ENCODE measurements at places on chromosomes 5 and 9.

- DNase-seq, result no peak
Observed at GRCh38 chr5:31811210-31811609, 172.3 kb downstream of the PDZD2 start.

DNA sequence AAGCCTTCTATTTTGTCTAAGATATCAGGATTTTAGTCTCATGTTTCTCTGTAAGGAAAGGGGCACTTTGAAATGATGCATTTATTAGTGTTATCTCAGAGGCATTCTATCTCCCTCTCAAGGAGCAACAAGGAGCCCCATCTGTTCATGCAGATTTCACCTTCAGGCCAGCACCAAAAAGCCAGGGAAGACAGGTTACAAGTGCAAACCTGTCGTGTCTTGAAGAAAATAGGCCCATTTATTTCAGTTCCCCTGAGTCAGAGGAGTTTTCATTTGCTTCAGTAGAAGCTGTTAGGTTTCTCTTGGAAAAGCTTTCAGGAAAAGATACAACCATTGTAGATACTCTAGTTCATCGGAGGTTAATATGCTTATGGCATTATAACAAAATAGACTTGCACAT, 97.2 kb downstream of the SPOCK1 start:
- no peak for DNase-seq

DNA sequence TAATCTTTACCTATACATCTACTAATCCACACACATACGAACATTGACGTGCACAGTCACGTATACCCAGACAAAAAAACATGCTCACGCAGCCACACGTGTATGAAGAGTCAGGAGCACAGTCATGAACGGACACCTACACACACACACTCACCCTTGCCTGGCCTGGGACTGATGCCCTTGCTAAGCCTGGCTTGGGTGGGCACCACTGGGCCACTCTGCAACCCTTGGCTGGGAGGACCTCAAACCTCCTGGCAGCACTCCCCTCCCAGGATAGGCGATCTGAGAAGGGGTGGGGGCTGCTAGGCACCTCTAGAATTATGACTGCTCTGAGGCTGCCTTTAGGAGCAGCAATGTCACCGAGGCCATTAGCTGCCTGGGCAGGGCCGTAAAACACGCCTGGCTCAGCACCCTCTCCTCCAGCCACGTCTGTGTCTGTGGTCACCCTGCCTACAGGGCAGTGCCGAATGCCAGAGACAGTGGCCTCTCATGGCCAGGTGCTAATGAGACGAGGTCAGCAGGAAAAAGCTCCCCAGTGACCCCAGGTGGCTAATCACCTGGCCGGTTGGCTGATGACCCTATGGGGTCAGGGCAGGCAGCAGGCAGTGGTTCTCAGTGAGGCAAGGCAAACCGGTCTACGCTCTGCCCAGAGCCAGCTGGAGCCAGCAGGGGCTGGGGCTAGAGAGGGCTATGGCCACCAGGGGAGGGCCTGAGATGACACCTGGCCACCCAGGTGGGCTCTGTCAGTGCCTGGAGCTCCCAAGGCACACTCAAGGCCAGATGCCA, 33.7 kb upstream of the MVB12B start:
- DNase-seq, result no peak

- no peak for DNase-seq
Observed at GRCh38 chr9:127847178-127847510, 7.3 kb downstream of the ENG start.

DNA sequence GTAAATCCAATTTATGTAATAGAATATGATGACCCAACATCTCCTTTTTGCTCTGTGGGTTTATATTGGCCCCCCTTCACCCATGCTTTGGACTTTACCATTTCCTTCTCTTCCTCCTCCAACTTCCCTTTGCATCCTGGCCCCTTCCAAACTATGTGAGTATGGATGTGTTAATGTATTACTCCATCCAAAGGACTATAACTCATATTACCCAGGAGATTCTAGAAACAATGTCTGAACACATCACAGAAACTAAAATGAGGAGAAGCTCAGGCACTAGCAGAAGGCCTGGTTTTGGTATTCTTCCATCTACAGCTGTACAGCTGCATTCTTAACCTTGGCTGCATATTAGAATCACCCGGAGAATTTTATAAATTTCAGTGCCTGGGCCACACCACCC, 110.7 kb downstream of the PDE4D start:
- DNase-seq, result no peak

DNA sequence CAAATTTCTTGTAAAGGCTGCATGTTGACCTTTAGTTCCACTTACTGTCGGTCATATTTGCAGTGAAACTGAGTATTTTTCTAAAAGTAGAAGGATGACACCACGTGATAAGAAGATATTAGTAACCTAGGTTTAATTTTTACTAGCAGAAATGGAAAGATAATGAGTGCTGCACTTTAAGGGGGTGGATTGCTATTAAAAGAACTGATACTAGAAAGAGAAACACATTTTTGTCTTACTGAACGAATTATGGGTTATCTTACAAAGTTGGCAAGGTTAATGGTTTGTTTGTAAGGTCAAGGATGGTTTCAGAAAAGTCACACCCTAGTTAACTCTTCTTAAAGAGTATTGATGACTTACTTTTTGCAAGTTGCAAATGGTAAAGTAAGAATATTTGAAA, 2.4 kb downstream of the MACIR start:
- no peak for DNase-seq

DNA sequence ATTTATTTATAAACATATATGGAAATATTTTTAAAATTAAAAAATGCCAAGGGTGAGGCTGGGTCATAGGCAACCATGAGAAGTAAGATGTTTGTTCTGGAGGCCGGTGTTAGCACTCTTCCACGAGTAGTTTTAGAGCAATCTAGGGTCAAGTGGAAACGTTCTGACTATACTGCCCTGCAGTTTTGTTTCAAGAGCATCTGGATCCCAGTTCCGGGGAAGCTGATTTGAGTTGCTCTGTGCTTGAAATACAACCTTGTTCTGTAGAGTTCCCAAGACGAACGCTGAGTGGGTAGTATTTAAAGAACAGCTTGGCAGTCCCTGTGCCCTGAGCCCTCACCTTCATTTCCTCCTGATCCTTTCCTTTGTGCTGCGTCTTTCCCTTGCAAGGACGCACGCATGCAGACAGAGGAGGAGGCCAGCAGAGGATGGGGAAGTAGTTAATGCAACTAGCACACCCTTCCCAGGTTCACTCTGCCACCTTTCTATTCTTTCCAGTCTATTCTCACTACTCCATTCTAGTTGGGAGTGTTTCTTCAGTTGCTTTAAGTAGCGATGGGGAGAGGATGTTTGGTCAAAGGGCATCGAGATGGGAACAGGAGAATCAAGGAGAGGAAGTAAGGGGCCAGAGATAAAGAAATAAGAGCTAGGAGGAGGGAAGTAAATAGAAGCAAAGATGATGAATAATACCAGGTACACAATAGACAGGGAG, 68.3 kb upstream of the ZSWIM6 start:
- DNase-seq, result no peak

GRCh38 chr9:112323378-112323854, 10.0 kb downstream of the PTBP3 start:
- DNase-seq, result no peak

DNA sequence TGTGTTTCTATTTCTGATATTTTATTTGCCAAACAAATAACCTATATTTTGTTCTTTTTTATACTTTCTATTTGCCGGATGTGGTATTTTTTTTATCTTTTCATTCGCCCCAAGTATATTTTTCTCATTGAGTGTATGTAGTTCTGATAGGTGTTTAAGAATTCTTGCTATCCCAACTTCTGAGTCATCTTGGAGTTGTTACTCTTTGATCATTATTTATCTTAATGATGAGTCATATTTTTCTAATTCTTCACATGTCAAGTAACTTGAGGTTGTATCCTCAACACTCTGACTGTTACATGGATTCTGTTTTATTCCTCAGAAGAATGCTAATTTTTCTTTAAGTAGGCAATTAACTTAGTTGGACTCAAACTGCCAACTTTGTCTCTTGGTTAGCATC, 498.1 kb downstream of the TLE1 start:
- no peak for DNase-seq

DNA sequence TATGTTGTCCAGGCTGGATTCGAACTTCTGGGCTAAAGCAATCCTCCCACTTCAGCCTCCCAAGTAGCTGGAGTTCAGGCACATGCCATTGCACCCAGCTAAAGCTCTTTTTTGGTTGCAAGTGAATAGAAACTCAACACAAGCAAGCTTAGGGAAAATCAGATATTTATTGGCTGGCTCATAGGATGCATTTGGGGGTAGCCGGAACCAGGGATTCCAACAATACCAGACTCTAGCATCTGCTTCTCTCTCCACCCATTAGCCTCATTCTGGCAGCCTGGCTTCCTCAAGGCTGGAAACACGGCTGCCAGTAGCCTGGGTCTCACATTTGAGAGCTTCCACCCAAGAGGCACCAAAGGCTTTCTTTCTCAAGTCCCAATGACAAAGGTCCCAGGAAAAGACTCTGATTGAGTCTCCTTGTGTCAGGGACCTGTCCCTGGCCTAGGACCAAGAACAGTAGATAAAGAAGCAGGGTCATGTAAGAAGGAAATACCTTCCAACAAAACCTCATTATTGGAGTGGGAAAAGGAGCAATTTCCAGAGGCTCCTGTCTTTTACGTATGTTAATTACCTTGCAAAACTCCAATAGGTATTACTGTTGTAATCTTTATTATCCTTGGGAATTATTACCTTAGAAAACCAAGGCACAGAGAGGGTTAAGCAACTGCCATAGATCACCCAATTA, 23.0 kb upstream of the B4GALT1 start:
- no peak for DNase-seq

- DNase-seq, result peak; percentile 27
Observed at GRCh38 chr5:74201334-74202081, 439.0 kb downstream of the ENC1 start.

DNA sequence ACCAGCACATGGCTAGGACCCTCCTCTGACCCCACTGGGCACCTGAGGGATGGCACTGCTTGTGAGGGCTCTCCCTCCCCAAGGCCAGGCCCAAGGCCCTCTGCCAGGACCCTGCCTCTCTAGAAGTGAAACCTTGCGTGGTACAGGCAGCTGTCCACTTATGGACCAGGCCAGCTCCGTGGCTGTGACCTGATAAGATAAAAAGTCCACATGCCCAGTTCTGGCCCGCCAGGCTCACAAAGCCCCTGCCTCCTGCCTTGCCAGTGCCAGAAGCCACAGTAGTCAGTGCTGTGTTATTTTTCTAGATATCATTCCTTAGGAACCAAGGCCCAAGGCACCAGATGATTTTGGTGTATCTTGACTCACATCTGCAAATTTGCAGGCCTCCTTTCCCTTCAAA, 14.0 kb upstream of the SPATA31E1 start:
- DNase-seq, result no peak

DNA sequence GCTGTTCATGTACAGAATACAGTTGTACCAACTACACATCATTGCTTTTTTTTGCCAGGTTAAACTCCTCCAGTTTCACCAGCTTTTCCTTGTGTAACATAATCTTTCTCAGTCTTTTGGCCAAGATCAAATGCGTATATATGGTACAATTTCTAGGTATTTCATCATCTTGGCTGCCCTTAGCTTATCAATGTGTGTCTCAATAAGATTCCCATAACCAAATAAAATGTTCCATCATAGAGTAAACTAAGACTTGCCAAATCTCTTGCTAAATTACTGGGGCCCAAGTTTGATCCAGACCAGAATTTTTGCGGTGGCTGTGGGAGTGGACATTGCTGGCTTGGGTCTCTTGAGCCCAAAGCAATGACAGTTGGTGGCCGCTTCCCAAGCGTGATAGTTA, 24.3 kb upstream of the ERBIN start:
- no peak for DNase-seq

GRCh38 chr5:123441408-123441807, 18.2 kb upstream of the CEP120 start:
- no peak for DNase-seq

GRCh38 chr9:71144495-71144894, 23.1 kb upstream of the TRPM3 start:
- no peak for DNase-seq

DNA sequence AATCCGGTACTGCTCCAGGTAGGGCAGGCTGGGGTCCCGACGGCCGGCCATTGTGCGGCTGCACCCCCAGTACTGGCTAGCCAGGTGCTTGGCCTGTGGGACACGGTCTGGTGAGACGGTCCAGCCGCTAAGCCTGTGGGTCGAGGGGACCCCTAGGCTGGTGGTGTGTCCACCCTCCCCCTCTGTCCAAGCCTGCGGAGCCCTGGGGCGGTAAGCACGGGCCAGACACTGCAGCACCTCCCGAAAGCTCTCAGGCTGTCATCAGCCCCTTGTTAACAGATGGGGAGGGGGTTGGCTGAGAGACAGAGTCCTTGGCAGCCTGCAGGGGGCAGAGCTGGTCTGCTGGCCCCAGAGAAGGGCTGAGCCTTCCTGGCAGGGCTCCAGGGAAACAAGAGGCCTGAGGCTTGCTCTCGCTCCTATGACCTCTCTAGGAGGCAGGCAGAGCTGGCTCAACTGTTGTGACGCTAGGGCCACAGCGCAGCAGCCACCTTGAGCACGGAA, 11.8 kb upstream of the MRNIP start:
- DNase-seq, result no peak

DNA sequence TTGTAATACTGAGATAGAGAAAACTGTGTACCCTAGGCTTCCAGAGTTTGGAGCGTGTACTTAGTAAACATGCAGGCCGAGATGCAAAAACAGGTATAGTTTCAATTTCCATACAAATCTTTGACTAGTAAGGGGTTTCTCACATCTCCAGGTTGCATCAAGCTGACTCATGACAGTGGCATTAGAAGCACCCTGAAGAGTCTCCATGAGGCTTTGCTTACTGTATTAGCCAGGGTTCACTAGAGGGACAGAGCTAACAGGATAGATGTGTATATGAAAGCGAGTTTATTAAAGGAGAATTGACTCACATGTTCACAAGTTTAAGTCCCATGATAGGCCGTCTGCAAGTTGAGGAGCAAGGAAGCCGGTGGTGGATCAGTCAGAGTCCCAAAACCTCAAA, 275.3 kb upstream of the CDH6 start:
- DNase-seq, result no peak

DNA sequence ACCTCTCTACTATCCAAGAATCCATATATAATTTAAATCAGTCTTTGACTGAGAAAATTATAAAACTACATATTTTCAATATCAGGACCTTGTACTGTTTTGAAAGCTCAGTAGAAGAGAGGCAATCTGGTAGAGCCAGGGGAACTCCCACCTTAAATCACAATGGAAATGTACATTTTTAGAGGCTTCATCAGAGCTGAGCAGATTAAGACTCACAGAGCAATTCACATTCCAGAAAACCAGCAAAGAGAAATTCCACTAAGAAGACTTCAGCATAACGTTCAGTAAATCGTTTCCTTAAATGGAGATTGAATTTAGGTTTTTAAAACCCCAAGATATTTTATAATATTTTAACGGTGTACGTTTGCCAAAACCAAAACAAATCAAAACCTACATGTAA, 227.8 kb upstream of the TRPM3 start:
- DNase-seq, result no peak

DNA sequence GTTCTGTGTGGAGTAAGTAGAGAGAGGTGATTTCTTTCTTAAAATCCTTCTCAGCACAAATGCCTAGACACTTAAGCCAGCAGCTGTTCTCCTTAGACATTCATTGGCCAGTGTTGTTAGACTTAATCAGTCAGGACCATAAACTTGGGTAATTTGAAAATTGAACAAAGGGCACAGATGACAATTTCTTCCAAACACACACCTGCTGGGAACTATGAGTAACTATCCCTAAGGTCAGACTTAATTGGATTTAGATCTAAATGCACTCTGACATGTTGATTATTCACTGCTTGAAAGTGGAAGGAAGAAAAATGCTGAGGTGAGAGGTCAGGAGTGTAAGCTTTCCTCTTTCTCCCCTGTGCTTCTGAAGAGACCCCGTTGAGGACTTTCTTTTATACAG, 1083.7 kb upstream of the DMAC1 start:
- DNase-seq, result no peak

- no peak for DNase-seq
Observed at GRCh38 chr5:134082264-134082992, 32.1 kb upstream of the TCF7 start.
